ENCODE measurements at places on chromosomes 6 and 20.

GRCh38 chr6:73519926-73520687 is 725 bp downstream of the EEF1A1 start:
- DNase-seq: peak; percentile 81

DNA sequence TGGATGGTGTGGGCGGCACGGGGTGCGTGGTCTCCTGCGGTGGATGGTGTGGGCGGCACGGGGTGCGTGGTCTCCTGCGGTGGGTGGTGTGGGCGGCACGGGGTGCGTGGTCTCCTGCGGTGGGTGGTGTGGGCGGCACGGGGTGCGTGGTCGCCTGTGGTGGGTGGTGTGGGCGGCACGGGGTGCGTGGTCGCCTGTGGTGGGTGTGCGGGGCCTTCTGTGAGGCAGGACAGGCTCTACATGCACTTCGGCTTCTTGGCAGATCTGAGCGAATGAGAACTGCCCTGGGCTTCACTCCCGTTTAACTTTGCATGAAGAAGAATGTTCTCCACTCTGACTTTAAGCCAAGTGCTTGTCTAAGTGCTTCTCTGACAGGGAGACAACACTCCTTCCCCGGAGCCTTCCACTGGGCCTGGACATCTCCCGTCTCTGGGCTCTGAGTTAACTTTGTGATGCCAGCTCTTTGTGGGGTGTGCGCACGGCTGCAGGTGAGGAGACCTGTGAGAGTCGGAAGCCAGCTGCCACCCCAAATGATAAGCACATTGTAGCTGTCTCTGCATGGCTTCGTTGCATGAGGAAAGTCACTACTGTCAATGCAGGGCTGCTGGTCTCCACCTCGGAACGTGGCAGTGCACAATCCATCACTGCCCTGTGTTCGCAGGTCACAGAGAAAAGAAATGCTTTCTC is 244.8 kb downstream of the DLL1 start:
- DNase-seq: no peak

DNA sequence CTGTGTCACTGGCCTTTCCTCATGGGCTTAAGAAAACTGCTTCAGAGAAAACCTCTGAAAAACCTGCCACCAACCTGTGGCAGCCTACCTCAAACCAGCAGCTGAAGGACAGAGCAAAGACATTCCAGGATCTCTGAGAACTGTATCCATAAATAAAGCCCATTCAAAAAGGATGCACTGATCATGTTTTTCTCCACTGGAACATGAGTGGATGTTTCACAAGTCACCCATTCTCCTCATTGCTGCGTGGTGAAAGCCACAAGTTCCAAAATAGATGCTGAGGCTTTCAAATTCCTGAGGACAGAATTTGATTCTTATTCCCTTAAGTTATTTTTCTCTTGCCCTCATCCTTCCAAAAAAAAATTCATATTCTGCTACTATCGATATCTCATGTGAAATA is 280.6 kb downstream of the KHDC1L start:
- DNase-seq: no peak

GRCh38 chr6:3900744-3901336 is 51.7 kb downstream of the FAM50B start:
- DNase-seq: no peak

DNA sequence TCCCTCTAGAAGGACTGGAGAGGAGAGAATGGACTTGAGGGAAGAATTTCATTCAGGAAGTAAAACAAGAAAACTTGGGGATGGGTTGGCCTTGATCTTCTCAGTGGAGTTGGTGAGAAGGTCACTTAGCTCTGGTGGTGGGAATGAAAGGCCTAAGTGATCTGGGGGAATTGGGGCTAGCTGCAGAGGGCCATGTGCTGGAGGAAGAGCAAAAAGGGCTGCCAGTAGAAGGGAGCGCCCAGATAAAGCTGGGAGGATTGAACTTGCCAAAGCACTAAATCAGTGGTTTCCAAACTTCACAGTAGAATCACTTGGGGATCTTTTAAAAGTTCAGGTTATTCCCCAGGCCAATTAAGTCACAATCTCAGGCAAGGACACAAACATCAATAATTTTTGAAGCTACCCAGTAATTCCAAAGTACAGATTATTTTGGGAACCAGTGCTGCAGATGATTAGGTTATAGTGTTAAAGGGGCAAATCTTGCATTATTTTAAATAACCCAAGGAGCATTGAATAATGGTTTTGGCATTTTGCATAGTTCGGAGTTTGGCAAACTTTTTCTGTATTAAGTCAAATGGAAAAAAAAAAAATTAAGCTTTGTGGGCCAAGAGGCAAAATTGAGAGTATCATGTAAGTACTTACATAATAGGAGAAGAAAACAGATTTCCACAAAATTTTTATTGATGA is 36.5 kb upstream of the RFPL4B start:
- DNase-seq: peak; percentile 70

DNA sequence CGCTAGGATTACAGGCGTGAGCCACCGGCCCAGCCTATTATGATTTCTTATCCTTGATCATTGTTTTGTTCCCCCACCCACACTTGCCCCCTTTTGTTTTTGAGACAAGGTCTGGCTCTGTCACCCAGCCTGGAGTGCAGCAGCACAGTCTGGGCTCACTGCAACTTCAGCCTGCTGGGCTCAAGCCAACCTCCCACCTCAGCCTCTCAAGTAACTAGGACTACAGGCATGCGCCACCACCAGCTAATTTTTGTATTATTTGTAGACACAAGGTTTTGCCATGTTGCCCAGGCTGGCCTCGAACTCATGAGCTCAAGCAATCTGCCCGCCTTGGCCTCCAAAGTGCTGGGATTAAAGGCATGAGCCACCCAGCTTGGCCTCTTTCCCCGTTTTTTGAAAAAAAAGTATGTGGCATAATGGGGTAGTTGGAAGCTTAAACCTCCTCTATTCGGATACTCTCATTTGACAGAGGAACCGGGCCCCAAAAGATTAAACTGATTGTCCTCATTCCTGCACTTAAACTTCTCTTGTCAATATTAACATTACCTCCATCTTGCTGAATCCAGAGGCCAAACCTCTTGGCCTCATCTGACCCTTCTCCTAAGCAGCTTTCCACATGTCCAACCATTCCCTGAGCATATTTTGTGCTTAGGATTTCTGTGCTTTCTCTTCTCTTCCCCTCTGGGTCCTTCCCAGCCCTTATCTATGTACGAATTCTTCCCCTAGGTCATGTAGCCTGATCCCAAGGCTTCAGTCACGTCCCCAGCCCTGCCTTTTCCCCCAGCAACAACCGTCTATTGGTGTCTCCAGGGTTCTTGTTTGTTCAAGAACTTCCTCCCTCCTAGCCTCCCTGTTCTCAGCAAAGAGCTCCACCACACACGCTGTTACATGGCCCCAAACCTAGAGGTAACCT is 6.1 kb upstream of the EZR start:
- peak; percentile 68 for DNase-seq

DNA sequence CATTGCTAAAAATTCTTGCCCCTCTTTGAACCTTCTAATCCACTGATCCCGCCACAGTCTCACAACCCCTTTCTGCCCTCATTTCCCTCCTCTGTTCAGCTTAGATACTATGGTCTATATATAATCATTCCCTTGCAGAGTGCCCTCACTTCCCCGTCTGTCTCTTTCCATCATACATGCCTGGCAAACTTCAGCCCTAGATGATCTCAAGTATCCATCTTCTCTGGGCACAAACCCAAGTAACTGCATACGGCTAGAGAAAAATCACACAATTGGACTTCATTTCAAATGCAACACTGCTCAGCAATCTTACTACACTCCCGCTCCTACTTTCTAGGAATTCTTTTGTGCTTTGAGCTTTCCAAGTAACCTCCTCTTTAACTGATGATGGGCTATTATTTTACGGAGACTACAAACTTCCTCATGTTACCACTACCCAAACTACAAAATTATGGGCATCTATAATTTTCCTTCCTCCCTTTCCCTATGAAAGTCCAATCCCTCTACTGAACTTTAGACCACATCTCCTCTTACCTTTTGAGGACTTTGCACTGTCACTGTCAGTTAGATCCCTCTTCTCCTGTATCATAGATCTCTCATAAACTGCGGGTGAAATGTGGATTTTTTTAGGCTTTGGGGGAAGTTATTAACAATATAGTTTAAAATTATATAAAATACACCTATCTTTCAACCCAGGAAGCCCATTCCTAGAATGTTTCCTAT is 135.6 kb downstream of the BTBD9 start:
- DNase-seq: no peak

GRCh38 chr6:168165373-168165772 is 86.4 kb upstream of the FRMD1 start:
- DNase-seq: no peak
